ENCODE measurements at places on chromosomes 11 and 22.

GRCh38 chr22:19169002-19169946, 9.3 kb downstream of the SLC25A1 start:
- DNase-seq = no peak

- DNase-seq = no peak
Measured at GRCh38 chr11:60130496-60130895, 42.0 kb downstream of the MS4A2 start.

DNA sequence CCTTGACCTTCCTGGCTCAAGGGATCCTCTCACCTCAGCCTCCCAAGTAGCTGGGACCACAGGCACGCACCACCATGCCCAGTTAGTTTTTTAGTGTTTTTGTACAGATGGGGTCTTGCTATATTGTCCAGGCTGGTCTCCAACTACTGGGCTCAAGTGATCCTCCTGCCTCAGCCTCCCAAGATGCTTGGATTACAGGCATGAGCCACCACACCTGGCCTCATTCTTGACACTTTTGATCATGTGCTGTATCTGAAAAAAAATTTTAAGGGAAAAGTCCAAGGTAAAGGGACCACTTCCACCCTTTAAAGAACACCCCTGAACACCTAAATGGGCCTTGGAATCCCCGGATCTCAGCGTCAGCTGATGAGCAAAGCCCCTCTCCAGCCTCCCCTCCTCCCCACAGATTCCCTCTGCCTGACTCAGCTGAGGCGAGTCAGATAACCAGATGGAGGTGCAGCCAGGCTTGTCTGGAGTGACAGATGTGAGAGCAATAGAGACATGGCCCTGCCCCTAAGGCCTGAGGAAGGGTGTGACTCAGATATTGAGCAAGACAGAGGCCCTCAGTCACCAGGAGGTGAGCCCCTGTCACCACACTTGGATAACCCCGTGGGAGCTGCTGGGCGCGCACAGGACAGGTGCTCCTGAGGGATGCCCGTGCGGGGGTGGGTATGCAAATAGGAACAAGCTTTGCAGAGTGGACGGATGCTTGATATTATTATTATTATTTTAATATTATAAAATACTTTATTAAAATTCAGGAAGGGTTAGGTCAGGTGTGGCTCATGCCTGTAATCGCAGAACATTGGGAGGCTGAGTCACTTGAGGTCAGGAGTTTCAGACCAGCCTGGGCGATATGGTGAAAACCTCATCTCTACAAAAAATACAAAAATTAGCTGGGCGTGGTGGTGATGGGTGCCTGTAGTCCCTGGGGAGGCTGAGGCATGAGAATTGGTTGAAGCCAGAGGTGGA, 5.0 kb upstream of the CCDC88B start:
- no peak for DNase-seq

GRCh38 chr11:59184691-59185339, 12.9 kb downstream of the DTX4 start:
- DNase-seq = no peak

- no peak for DNase-seq
Measured at GRCh38 chr11:75938543-75938942, 123.5 kb downstream of the UVRAG start.

DNA sequence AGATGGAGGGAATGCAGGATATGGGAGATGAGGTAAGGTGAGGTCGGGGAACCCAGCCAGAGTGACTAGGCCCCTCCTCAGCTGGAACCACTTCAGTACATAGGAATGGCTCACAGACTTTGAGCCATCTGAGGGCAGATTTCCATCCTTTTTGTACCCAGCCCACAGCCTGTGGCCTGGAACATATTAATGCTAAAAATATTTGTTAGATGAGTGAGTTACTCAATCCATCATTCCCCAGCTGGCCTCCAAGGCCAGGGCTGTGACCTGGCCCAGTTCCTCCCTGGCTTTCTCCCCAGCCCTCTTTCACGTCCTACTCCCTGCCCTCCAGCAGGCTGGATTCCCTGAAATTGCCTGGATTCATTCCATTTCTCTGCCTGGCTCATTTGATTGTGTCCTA, 57.2 kb upstream of the PRDM11 start:
- DNase-seq = no peak

DNA sequence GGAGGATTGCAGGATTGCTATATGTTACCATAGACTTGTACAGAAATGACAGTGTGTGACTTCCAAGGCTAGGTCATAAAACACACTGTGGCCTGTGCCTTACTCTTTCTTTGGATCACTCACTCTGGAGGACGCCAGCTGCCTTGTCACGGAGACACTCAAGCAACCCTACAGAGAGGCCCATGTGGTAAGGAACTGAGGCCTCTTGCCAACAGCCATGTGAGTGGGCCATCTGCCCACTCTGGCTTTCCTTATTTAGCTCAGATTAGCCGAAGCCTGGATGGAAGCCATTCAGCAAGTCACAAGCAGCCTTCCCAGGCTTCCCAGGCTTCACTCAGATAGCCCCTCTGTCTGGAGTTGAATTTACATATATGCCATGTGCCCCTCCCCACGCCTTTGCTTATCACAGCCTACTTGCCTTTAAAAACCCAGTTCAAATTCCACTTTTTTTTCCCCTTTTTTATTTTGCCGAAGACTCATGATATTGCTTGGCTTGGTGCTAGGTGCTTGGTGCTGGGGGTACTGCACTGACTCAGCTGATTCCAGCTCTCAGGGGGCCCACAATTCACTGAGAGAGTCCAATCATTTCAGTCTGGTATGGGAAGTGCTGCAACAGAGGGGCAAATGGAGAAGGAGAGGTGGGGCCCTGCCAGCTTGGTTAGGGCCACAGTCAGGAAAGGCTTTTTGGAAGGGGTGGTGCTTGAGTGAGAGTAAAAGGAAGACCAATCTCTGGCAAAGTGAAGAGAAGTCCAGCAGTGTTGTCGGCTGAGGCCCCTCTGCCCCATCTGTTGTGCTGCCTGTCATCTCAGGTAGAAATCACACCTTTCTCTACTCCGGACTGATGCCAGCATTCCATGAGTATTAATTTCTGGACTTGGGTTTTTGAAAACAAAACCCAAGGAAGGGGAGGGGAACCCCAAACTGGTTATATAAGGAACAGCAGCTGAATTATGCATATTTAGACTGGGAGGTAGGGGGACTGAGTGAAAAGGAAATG, 14.5 kb upstream of the P4HA3 start:
- DNase-seq = no peak

DNA sequence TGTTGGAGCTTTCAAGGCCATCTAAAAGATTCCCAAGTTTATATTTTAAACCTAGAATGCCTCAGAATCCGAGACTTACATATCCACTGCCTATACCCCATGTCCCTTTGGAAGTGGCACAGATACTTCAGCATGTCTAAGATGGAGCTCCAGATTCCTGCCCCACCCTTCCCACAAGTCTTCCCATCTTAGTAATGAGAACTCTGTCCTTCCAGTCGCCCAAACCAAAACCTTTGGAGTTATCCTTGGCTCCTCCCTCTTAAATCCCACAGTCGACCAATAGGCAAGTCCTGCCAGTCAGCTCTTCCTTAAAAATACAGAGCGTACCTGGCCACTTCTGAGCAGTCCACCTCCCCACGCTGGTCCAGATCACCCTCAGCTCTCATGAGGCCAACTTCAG, 4.3 kb downstream of the POLD4 start:
- no peak for DNase-seq
